ENCODE measurements at places on chromosomes 4 and X. TPM values are rescaled to one million over a fixed set of nuclear protein-coding genes. Genes with fewer than 3 reads are reported as not detected.

The SULT1E1 gene
- total RNA-seq: 12.0 TPM

The USO1 gene
- 104 TPM for total RNA-seq

The GPR143 gene
- total RNA-seq: not detected

The MBNL3 gene
- 1.8 TPM for total RNA-seq

Measured in aortic smooth muscle cell (primary cell).